Activated gamma-delta T cell treated with Interleukin-2 at 50 U/mL for 16 hours (primary cell): ENCODE measurements at places on chromosomes 2 and 18.
A peak's percentile ranks its signal among the peaks of the same experiment; 100 is the strongest.

DNA sequence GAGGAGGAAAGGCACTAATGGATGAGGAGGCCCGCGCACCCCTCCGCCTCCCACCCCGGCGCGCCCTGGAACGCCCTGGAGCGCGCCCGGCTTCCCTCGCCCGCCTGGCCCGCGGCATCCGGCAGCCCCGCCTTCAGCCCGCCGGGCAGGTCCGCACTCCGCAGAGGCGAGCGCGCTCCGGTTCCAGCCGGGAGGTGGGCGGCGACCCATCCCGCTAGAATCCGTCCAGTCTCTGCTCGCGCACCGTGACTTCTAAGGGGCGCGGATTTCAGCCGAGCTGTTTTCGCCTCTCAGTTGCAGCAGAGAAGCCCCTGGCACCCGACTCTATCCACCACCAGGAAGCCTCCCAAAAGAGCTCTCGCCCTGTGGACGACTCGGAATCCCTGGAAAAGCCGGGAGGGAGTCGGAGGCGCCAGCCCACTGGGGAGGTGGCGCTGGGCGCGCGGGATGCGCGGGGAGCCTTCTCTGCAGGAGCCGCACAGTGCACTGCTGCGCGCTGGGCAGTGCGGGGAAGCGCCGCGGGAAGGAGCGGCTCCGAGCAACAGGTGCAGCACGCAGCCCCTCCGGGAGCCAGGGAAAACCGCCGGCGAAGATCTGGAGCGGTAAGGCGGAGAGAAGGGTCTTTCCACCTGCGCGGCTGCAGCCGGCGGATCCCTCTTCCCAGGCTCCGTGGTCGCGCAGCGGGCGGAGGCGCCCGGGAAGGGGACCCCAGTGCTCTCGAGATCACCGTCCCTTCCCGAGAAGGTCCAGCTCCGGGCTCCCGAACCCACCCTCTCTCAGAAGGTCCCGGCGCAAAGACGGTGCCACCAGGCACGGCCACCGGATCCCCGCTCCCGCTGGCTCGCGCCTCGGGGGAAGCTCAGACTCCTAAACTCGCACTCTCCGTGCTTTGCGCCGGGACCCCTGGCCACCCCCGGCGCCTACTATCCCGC lies at the start of gene GALR1:
Gene GALR1 (plus strand): TSS at position 280 of the 932 bp plus-strand sequence. CDS start 701 bp downstream, outside the sequence.
- DNase-seq, result no peak

DNA sequence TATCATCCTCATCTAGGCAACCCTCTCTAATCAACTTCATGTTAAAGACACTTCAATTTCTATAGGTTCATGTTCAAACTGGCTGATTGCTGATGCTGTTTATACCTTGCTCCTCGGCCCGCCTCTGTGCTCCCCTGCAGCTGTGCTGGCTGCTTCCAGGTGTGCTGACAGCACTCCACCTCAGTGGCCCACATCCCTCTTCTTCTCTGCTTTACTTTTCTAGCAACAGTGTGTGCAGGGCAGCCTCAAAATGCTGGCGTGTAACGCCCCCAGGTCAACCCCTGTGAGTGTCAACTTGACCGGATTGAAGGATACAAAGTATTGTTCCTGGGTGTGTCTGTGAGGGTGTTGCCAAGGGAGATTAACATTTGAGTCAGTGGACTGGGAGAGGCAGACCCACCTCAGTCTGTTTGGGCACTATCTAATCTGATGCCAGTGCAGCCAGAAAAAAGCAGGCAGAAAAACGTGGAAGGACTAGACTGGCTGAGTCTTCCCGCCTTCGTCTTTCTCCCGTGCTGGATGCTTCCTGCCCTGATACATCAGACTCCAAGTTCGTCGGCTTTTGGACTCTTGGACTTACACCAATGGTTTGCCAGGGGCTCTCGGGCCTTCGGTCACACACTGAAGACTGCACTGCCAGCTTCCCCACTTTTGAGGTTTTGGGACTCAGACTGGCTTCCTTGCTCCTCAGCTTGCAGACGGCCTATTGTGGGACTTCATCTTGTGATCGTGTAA lies 94.7 kb downstream of the COL6A3 start:
- no peak for DNase-seq

GRCh38 chr2:47819834-47820233 lies 36.9 kb downstream of the MSH6 start:
- DNase-seq, result no peak

DNA sequence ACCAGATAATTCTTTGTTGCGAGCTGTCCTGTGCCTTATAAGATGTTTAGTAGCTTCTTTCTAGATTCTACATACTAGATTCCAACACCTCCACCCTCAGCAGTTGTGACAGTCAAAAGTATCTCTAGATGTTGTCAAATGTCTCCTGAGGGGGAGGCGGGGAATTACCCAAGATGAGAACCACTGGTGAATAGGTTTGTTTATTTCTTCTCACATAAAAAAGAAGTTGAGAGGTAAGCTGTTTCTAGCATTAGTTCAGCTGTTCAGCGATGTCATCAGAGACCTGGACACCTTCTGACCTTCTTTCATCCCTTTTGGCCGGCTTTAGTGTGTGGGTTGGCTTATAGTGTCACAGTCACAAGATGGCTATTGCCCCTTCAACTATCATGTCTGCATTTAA lies 237.5 kb upstream of the SP5 start:
- DNase-seq, result no peak

DNA sequence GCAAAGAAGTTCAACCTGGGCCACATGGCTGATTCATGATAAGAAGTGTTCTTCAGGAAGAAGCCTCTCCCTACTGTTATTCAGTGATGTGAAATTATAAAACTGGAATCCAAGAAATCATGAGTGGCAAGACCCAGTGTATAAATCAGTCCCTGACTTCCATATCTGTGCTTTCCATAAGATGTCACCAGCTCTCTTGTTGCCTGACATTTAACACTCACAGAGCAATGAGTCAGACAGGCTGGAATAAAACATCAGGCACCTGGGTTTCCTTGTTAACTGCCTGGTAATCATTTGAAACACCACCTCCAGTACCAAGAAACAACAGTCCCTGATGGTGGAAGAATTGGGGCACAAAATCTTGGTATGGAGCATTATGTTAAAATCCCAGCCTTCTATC lies 76.1 kb downstream of the SCG2 start:
- no peak for DNase-seq

- DNase-seq, result no peak
Measured at GRCh38 chr2:39855856-39856255, 76.8 kb upstream of the THUMPD2 start.

GRCh38 chr2:231410293-231411004 lies 14.9 kb downstream of the B3GNT7 start:
- no peak for DNase-seq

DNA sequence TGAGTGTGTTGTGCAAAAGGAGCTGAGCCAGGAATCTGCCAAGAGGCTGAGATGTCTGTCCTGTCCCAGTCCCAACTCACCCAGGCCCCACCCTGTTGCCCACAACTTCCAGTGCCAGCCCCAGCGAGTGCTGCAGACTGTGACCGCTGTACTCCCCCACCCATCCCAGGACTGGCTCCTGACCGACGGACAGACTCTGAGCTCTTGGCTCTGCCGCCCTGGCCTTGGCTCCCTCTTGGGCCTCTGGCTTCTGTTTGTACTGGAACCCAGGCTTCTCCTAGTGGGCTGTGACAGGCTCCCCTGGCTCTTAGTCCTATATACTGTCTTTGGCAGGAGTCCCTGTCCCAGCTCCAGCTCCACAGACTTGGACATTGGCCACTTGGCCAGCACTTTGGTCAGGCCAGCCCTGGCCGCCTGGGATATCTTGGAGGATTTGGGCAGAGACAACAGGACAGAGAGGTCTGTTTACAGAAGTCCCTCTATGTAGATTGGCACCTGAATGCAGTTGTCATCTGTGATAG lies 41.1 kb downstream of the ACOXL start:
- DNase-seq, result no peak

DNA sequence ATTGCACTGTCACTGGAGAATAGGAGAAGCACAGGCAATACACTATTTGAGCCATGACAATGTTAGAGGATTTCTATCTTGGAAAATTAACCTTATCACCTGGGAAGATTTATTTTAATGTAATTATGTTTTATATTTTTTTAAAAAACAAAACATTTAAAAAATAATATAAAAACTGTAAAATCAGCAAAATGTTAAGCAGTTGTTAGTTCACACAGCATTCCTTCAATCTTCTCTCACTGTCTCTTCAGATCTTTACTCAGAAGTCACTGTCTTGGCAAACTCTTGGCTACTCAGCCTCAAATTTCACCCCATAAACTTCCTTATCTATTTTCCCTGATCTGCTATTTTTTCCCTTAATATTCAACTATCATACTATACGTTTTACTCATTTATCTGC lies 1322.6 kb downstream of the LRP1B start:
- DNase-seq, result no peak

GRCh38 chr2:101775636-101776035 lies 78.1 kb downstream of the MAP4K4 start:
- DNase-seq, result no peak

- no peak for DNase-seq
Measured at GRCh38 chr2:28163028-28163427, 229.6 kb upstream of the FOSL2 start.

DNA sequence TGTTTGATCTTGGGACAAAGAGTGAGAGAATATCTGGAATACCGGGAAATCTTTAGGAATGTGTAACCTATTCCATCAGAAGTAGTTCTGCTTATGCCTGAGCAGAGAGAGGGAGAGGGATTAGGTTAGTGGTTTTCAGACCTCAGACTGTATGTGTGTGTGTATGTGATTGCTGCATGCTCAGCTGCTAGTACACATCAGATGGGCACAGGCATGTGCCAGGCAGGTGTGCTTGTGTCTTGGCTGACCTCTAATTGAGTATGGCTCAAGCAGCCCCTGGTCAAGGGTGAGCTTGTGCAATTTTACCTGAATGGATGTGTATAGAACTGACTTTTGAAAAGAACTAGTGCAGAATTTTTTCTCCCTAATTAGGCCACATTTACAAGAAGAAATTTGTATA lies 91.2 kb downstream of the INSIG2 start:
- no peak for DNase-seq

DNA sequence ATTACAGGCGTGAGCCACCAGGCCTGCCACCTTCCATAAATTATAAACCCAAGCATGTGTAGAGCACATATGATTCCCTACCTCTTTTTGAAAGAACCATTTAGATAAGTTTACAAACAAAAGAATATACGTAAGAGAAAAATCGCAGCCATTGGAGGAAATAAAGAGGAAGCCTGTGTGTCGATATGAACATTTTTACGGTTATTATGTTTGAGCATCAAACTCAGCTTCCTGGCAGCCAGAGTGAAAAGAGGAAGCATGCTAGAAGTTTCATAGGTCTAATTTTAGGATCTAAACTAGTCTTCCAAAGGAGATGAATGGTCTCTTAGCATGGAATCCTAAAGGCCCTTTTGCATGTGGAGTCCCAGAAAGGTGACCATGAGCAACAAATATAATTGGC lies 104.3 kb downstream of the PLB1 start:
- no peak for DNase-seq

GRCh38 chr2:23388756-23389514 lies 4.0 kb downstream of the KLHL29 start:
- no peak for DNase-seq

DNA sequence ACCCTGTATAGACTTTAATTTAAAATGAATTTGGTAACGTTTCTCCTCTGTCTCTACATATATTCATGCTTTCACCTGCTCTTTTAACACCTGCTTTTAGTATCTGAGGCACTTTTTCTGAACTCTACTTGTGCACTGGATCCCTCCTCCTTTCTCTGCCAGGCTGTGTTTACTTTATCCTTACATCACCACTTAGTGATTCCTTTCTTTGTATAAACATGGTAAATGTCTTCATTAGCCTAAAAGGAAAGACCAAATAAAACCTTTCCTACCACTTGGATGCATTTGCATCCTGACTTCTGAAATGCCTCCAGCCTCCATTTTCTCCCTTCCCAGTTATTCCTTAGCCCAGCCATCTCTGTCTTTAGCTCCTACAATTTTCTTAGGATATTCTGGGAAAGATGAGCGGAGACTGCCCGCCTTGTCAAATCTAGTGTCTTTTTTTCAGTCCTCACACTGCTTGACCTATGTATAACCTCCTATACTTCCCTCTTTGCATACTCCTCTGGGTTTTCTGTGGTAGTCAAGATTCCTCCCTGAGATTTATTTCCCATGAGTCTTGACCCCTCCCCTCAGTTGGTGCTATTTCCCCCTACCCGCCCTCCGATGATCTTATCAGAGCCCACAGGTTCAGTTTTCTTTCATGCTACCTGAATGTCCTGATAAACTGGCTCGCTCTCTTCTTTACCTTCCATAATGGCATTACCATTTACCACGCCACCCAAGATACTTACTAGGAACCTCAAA lies 44.8 kb downstream of the REL start:
- no peak for DNase-seq

DNA sequence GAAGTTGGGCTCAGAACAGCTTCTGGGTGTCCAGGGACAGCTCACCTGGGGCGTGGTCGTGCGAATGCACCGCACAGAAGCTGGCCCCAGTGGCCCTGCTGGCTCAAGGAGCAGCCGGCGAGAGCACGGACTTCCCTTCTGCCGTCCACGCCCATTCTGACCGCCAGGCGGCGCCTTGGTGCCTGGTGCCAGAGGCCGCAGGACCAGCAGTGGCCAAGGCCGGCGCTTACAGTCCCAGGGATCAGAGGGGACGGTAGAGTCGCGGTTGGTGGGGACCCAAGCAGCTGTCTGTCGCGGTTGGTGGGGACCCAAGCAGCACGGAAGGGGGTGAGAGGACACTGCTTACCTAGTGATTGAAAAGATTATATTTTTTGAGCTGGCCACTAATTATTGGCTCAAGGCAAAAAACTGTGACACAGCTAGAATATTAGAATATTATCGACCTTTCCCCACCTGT lies 25.7 kb downstream of the NPPC start:
- peak; percentile 40 for DNase-seq

GRCh38 chr2:237345891-237346640 lies 67.9 kb downstream of the COL6A3 start:
- DNase-seq, result no peak

DNA sequence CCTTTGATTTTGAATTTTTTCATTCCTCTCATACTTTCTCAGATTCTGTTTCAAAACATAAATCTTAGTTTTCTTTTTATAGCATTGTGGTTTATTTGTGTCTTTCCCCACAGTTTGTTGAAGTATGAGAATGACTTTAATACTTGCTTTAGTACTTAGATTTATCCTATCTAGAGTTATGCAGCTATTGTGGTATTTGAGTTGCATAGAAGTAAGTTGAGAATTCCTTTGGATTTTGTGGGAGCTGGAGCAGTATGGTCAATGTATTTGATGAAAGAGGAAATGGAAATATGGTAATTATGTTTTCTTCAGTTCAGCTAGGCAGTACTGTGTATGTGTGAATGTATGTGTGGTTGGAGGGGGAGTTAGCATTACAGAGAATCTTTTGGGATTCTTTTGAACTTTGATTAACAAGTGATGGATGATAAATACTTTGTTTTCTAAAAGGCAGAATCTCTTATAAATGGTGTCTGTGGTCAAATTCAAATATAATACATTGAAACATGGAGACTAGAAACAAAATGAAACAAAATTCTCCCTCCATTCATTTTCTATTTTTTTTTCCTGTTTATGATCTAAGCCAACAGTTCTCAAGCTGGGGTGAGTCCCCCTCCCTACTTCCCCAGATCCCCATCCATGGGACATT lies 3.0 kb downstream of the ACVR2A start:
- no peak for DNase-seq

- DNase-seq, result no peak
Measured at GRCh38 chr18:27712066-27712465, 464.9 kb downstream of the CDH2 start.

- DNase-seq, result no peak
Measured at GRCh38 chr2:178517496-178517895, 37.2 kb downstream of the PLEKHA3 start.
